ENCODE measurements at places on chromosomes 7 and 10.

DNA sequence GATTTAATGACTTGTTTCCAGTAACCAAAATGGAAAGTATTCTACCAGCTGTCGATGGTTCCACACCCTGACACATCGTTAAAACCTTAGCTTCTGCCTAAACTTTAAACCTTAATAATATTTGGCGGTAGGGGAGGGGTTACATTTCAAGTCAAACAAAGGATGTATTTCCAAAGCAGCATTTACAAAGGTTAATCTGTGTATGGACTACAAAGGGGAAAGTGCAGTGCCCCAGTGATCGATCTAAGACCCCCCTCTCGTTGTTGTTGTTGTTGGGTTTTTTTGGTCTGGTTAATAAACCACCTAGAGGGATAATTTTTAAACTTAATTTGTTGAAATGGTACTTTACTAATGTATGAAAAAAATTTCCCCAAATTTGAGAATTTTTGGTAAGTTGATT is 1.1 kb upstream of the STEAP2 start:
- H3K4me3 ChIP-seq = peak overlapping the region; percentile 69
- peaks cover 36% of the 10 kb centered on the region for H3K27me3 ChIP-seq
- peaks cover 10% of the 10 kb centered on the region for H3K4me1 ChIP-seq
- H3K27ac ChIP-seq = no peak overlapping the region

- H3K4me3 ChIP-seq = no peak overlapping the region
- peaks cover 3% of the 10 kb centered on the region for H3K4me1 ChIP-seq
These were observed 109.4 kb downstream of the HIBADH start for GRCh38 chr7:27553273-27553672.

DNA sequence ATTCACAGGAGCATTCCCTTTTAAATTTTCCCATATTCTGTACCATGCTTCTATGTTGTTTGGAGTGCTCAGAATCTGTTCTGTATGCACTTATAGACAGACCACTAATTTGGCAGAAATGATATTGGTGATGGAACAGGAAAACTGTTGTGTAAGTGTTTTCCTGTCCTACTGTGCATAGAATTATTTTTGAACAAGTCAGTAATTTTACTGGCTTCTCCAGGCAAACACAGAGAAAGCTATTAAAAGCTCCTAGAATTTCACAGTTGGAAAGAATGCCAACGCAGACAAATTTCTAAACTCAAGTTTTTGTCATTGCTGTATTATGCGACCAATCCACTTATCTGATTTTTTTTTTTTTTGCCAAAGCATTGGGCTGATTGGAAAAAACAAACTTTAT is 55.7 kb downstream of the ANKMY2 start:
- no peak for DNase-seq
- H3K4me3 ChIP-seq = no peak overlapping the region
- no peaks in the 10 kb centered on the region for H3K27me3 ChIP-seq
- H3K27ac ChIP-seq = no peak overlapping the region
- H3K36me3 ChIP-seq = no peaks in the 10 kb centered on the region

GRCh38 chr7:157828190-157828589 is 491.4 kb downstream of the DNAJB6 start:
- H3K4me1 ChIP-seq = no peaks in the 10 kb centered on the region
- peaks cover 3% of the 10 kb centered on the region for H3K27me3 ChIP-seq
- no peak overlapping the region for H3K4me3 ChIP-seq
- H3K36me3 ChIP-seq = no peaks in the 10 kb centered on the region
- peak; percentile 65 for DNase-seq

DNA sequence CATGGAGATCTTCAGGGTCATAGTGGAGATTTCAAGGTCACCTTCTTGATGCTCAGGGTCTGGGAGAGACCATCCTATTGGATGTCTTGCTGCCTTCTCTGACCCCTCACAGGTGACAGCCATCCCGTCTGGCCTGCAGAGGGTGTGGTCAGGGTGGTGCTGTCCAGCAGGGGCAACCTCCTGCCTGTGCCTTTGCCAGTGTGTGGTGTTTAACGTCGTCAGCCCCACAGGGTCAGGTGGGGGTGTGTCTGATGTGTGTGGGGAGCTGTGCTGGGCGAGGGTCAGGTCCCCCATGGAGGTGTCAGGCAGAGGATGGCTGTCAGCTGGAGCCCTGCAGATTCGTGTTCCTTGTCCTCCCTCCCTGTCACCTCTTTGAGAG is 16.5 kb downstream of the ADCY1 start:
- no peak overlapping the region for H3K27ac ChIP-seq
- H3K4me1 ChIP-seq = no peaks in the 10 kb centered on the region

- no peaks in the 10 kb centered on the region for H3K27me3 ChIP-seq
- no peaks in the 10 kb centered on the region for H3K36me3 ChIP-seq
- H3K4me3 ChIP-seq = no peak overlapping the region
- peaks cover 37% of the 10 kb centered on the region for H3K4me1 ChIP-seq
- peak overlapping the region; percentile 39 for H3K27ac ChIP-seq
- no peak for DNase-seq
These were observed 9.5 kb upstream of the RBM20 start for GRCh38 chr10:110634527-110635209.

- H3K36me3 ChIP-seq = peaks cover 40% of the 10 kb centered on the region
- H3K27ac ChIP-seq = peak overlapping the region; percentile 62
- peaks cover 34% of the 10 kb centered on the region for H3K4me1 ChIP-seq
- DNase-seq = no peak
- H3K4me3 ChIP-seq = no peak overlapping the region
- H3K27me3 ChIP-seq = no peaks in the 10 kb centered on the region
These were observed 29.2 kb downstream of the DLD start for GRCh38 chr7:107920048-107920772.

- peak overlapping the region; percentile 99 for H3K4me3 ChIP-seq
- DNase-seq = no peak
- peaks cover 36% of the 10 kb centered on the region for H3K4me1 ChIP-seq
- H3K27me3 ChIP-seq = no peaks in the 10 kb centered on the region
- peaks cover 12% of the 10 kb centered on the region for H3K36me3 ChIP-seq
- H3K27ac ChIP-seq = peak overlapping the region; percentile 100
These were observed 928 bp upstream of the CSTF2T start for GRCh38 chr10:51700228-51700817.

DNA sequence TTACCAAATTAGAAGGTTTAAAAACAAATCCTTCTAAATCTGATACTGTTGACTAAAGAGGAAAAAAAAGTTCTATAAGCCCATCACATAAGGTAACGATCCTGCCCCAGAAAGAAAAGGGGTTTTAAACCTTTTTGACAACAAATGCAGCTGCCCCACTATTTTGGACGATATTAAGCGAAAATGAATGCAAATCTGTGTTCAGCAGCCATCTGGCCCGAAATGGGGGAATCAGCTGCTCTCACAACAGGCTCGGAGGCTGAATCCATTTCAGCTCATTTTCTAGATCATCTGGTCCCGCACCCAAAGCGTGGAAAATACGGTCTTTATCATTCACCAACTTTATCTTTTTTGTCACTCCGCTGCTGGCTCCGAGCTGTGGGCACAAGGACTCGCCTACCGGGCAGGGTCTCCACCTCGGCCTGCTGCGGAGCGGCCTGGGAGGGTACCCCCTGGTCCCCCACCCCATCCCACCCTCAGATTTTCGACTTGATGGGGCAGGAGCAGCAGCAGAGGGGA is 2.4 kb upstream of the EBF3 start:
- DNase-seq = no peak
- no peak overlapping the region for H3K4me3 ChIP-seq
- no peak overlapping the region for H3K27ac ChIP-seq

GRCh38 chr7:56099653-56100052 is 6.6 kb downstream of the CHCHD2 start:
- no peak overlapping the region for H3K4me3 ChIP-seq
- peaks cover 3% of the 10 kb centered on the region for H3K4me1 ChIP-seq
- no peak overlapping the region for H3K27ac ChIP-seq

DNA sequence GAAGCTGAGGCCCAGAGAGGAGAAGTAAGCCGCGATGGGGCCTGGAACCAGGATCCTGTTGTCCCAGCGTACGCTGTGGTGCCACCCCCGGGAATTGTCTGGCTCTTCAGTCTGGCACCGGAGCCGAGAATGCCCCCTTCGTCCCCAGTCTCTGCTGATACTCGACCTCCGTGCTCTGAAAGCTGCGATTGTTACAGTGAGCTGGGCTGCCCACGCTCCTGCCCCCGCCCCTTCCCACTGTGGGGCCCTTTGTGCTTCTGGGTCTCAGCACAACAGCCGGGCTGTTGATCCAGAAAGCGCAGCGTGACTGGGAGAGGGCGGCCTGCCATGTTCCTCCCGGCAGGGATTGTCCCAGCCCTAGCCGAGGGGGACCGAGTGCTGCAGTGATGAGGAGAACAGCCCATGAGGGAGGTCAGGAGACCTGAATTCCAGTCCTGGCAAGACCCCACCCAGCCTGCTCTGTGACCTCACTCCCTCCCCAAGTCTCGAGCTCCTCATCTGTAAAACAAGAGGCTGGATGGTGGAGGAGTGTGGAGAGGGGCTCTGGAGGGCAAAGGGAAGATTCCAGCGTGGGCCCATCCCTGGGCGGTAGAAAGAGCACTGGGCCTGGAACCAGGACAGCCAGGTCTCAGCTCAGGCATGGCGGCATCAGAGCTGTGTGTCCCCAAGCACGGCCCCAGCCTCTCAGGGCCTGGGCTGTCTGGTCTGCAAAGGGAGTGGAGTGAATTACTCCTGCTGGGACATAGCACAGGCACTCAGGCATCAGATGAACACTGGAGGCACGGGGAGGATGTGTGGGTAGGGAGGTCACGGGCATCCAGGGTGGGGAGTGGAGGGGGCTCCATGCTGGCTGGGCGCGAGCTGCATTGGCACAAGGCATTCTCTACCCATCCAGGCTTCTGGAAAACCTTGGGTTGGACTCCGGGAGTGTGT is 43.6 kb downstream of the TSPAN15 start:
- H3K4me3 ChIP-seq = no peak overlapping the region
- peaks cover 20% of the 10 kb centered on the region for H3K4me1 ChIP-seq
- no peaks in the 10 kb centered on the region for H3K27me3 ChIP-seq
- no peaks in the 10 kb centered on the region for H3K36me3 ChIP-seq
- H3K27ac ChIP-seq = no peak overlapping the region
- no peak for DNase-seq

DNA sequence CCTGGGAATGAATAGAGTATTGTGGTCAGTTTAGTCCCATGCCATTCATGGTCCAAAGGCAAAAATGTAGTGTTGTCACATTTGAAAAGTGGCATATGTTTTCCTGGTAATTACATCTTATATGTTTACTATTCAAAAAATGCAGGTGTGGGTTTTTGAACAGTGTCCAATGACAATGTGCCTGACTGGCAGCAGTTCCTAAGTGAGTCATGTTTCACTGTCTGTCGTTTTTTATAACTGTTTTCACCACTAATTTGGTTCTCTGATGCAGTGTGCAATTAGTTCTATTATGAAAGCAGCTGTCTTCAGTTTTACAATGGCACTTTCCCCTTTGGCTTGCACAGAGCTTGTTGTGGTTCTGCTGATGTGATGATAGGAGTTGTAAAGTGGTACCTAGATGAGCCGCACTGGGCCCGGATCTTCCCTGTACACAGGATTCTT is 162.3 kb downstream of the SEM1 start:
- peaks cover 24% of the 10 kb centered on the region for H3K4me1 ChIP-seq
- H3K4me3 ChIP-seq = no peak overlapping the region
- DNase-seq = no peak
- no peak overlapping the region for H3K27ac ChIP-seq
- no peaks in the 10 kb centered on the region for H3K36me3 ChIP-seq

- no peaks in the 10 kb centered on the region for H3K4me1 ChIP-seq
- H3K36me3 ChIP-seq = no peaks in the 10 kb centered on the region
- H3K27me3 ChIP-seq = peaks cover 32% of the 10 kb centered on the region
- no peak overlapping the region for H3K4me3 ChIP-seq
- DNase-seq = no peak
These were observed 403.0 kb downstream of the THSD7A start for GRCh38 chr7:11428877-11429581.

GRCh38 chr7:71988201-71988600 is 423.9 kb downstream of the CALN1 start:
- H3K4me1 ChIP-seq = no peaks in the 10 kb centered on the region
- H3K27ac ChIP-seq = no peak overlapping the region
- no peaks in the 10 kb centered on the region for H3K36me3 ChIP-seq
- no peak for DNase-seq
- no peak overlapping the region for H3K4me3 ChIP-seq

- no peaks in the 10 kb centered on the region for H3K27me3 ChIP-seq
- H3K4me3 ChIP-seq = no peak overlapping the region
- no peak for DNase-seq
- no peaks in the 10 kb centered on the region for H3K36me3 ChIP-seq
- H3K4me1 ChIP-seq = peaks cover 21% of the 10 kb centered on the region
These were observed 32.0 kb upstream of the HABP2 start for GRCh38 chr10:113520690-113521474.

GRCh38 chr7:17632384-17632783 is 307.9 kb downstream of the SNX13 start:
- H3K4me1 ChIP-seq = peaks cover 5% of the 10 kb centered on the region
- no peak for DNase-seq
- H3K27ac ChIP-seq = no peak overlapping the region
- no peaks in the 10 kb centered on the region for H3K27me3 ChIP-seq
- H3K4me3 ChIP-seq = no peak overlapping the region

GRCh38 chr7:113267885-113268284 is 149.5 kb upstream of the SMIM30 start:
- no peaks in the 10 kb centered on the region for H3K4me1 ChIP-seq
- H3K36me3 ChIP-seq = peaks cover 6% of the 10 kb centered on the region
- H3K27me3 ChIP-seq = no peaks in the 10 kb centered on the region
- no peak overlapping the region for H3K27ac ChIP-seq
- DNase-seq = no peak
- no peak overlapping the region for H3K4me3 ChIP-seq

DNA sequence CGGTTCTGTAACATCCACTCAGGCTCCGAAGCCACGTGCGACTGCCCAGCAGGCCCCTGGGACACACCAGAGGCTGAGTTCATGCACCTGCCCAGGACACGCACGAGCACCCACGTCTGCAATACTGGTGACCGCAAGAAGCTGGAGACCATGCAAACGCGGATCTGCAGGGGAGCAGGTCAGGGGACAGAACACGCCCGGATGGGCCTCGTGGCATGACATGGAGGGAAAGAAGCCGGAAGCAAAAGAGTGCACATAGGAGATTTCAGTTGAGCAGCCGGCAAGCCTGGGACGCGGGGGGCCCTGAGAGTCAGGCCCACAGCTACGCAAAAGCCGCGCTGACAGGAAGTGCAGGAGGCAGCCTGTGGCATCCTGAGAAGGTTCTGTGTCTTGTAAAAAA is 73.7 kb downstream of the FOXL3 start:
- no peak overlapping the region for H3K27ac ChIP-seq
- DNase-seq = peak; percentile 60
- H3K4me3 ChIP-seq = no peak overlapping the region
- H3K27me3 ChIP-seq = peaks cover 4% of the 10 kb centered on the region
- H3K4me1 ChIP-seq = peaks cover 25% of the 10 kb centered on the region

GRCh38 chr7:14596421-14596820 is 306.1 kb downstream of the DGKB start:
- peaks cover 7% of the 10 kb centered on the region for H3K4me1 ChIP-seq
- no peak overlapping the region for H3K4me3 ChIP-seq
- H3K27ac ChIP-seq = no peak overlapping the region
- H3K27me3 ChIP-seq = no peaks in the 10 kb centered on the region
- H3K36me3 ChIP-seq = no peaks in the 10 kb centered on the region
- DNase-seq = no peak

DNA sequence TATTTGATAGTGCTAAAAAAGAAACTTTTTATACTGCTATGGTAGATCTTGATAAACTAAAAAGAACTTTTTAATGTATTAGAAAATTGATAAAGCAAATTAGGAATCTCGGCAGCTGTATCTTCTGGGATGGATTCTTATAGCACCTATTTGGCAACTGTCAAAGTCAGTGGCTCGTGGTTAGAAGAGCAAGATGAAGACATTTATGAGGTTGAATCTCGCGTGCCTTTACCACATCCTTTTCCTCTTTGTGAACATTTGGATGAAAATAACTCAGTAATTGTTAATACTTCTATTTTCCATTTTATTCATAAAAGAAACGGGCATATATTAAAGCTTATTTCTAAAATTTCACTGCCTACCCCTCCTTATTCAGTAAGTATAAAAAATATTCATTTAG is 76.2 kb downstream of the CYP51A1 start:
- peaks cover 4% of the 10 kb centered on the region for H3K36me3 ChIP-seq
- peaks cover 18% of the 10 kb centered on the region for H3K4me1 ChIP-seq
- DNase-seq = no peak
- no peak overlapping the region for H3K4me3 ChIP-seq
- no peaks in the 10 kb centered on the region for H3K27me3 ChIP-seq

Measured in chondrocyte (in vitro differentiated cells).